RWPE2 (cell line): ENCODE measurements at places on chromosomes 16 and 17.

DNA sequence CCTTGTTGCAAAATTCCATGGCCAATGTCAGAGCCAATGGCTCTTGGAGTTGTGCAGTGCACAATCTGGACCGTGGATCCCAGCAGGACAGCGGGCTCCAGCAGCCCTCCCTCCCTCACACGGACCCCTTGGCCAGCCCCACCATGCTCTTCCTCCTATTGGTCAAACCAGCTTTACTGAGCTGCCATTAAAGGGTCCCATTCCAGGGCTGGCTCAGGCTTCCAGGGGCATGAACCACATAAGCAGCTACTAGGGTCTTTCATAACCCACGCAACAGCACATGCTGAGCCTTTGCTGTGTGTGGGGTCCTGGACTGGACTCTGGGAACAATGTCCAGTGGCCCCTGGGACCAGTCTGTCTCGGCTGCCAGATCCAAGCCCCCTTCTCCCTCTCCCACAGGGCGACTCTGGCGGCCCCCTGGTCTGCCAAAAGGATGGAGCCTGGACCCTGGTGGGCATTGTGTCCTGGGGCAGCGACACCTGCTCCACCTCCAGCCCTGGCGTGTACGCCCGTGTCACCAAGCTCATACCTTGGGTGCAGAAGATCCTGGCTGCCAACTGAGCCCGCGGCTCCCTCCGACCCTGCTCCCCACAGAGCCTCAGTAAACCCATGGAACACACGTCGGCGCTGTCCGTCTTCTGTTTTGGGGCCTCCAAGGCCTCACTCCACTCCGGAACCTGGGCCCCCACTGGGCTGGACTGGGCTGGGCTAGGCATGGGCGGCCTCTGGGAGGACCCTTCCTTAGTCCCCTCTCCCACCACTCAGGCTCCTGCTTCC lies 5.7 kb downstream of the CTRB1 start:
- no peak overlapping the region for H3K27ac ChIP-seq
- H3K4me3 ChIP-seq = no peak overlapping the region
- peaks cover 14% of the 10 kb centered on the region for H3K36me3 ChIP-seq
- no peaks in the 10 kb centered on the region for H3K27me3 ChIP-seq
- peak; percentile 62 for DNase-seq

DNA sequence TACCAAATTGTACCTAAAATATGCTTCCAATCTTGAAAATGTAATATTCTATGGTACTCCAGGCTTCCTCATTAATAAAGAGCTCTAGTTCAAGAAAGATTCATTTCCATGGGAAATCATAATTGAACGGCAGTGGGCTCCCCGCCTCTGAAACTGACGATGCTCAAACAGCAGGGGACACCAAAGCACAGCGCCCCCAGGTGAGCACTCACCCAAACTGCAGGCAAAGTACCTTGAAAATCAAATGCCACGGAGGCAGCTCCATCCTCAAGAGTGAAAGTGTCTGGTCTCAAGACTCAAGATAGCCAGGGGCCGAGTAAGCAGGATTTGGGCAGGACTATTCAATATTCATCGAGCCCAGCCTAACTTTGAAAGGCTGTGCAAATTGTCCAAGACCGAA lies 217.4 kb upstream of the TNRC6C start:
- no peaks in the 10 kb centered on the region for H3K4me1 ChIP-seq
- H3K4me3 ChIP-seq = no peak overlapping the region
- DNase-seq = peak; percentile 29

GRCh38 chr17:14866266-14866665 lies 398.9 kb downstream of the PMP22 start:
- no peaks in the 10 kb centered on the region for H3K4me1 ChIP-seq
- no peak overlapping the region for H3K27ac ChIP-seq
- H3K4me3 ChIP-seq = no peak overlapping the region
- no peaks in the 10 kb centered on the region for H3K27me3 ChIP-seq
- H3K36me3 ChIP-seq = no peaks in the 10 kb centered on the region

DNA sequence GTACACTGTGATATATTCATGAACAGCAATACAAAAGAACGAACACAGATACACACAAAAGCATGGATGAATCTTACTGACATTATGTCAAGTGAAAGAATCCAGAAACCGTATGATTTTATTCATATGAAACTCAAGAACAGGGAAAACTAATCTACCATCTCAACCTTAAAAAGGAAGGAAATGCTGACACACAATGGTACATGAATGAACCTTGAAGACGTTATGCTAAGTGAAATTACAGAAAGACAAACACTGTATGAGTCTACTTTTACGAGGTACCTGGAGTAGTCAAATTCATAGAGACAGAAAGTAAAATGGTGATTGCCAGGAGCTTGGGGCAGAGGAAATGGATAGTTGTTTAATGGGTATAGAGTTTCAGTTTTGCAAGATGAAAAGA lies 8.7 kb upstream of the PRKCB start:
- no peaks in the 10 kb centered on the region for H3K27me3 ChIP-seq
- H3K4me3 ChIP-seq = no peak overlapping the region
- H3K27ac ChIP-seq = no peak overlapping the region
- H3K36me3 ChIP-seq = no peaks in the 10 kb centered on the region

- no peaks in the 10 kb centered on the region for H3K27me3 ChIP-seq
- H3K27ac ChIP-seq = no peak overlapping the region
- H3K4me3 ChIP-seq = no peak overlapping the region
- no peaks in the 10 kb centered on the region for H3K4me1 ChIP-seq
Measured at GRCh38 chr16:66342294-66342900, 24.1 kb upstream of the CDH5 start.

DNA sequence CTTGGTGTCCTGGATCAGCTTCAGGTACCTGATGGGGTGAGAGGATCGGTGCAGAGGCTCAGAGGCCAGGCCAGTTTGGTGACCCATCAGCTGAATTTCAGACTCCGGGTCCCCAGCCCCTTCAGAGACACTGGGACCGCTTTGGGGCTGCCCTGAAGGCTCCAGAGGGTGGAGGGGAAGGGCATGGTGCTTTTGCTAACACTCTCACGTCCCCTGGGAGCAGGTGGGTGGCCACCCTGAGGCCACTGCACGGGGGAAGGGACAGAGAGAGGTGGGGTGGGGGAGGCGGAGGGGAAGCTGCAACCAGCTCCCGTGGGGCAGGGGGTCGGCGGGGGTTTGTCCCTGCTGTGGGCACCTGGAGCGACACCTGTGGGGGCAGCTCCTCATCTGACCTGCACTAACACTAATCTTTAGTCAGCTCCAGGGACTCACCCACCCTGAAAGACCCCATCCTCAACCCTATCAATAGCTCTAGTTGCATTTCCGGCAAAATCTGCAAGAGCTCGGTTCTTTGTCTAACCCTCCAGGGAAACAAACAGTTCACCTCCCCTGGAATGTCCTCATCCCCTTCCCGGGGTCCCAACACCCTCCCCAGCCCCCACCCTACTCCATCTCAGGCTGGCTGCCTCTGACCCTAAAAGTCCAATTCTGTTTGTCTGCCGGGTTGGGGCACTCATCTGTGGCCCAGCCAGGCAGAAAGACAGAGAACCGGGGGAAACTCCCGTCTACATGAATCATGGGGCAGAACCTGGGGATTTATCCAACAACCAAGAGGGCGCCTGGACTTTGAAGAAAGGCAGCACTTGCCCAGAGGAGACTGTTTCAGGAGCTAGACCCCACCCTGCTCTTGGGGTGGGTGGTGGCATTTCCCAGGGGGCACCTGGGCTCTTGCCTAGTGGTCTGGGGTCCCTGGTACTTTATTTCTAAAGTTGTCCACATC lies 91.9 kb upstream of the CBX4 start:
- no peak for DNase-seq
- H3K27me3 ChIP-seq = peaks cover 39% of the 10 kb centered on the region
- no peaks in the 10 kb centered on the region for H3K36me3 ChIP-seq
- H3K4me3 ChIP-seq = no peak overlapping the region
- peaks cover 5% of the 10 kb centered on the region for H3K4me1 ChIP-seq

GRCh38 chr17:64621772-64622171 lies 40.3 kb downstream of the SMURF2 start:
- no peak overlapping the region for H3K4me3 ChIP-seq
- no peaks in the 10 kb centered on the region for H3K27me3 ChIP-seq
- peaks cover 18% of the 10 kb centered on the region for H3K36me3 ChIP-seq
- no peak for DNase-seq

- H3K27ac ChIP-seq = no peak overlapping the region
- H3K27me3 ChIP-seq = no peaks in the 10 kb centered on the region
- DNase-seq = peak; percentile 72
- no peak overlapping the region for H3K4me3 ChIP-seq
- no peaks in the 10 kb centered on the region for H3K36me3 ChIP-seq
- peaks cover 9% of the 10 kb centered on the region for H3K4me1 ChIP-seq
Measured at GRCh38 chr17:7296189-7296861, 1.9 kb upstream of the YBX2 start.

DNA sequence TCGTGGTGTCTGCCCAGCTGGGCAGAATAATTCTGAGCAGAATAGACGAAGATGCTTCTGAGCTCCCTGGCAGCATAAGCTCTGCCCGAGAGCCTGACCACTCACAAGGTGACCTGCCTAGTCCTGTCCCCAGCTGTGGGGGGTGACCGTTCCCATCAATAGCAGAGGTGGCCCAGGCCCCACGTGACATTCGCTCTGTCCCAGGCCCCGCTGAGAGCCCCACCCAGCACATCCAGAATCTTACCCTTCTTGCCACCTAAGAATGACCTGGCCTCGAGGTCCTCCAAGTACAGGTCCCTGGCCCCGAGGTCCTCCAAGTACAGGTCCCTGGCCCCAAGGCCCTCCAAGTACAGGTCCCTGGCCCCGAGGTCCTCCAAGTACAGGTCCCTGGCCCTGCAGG lies 695 bp upstream of the TMEM204 start:
- H3K36me3 ChIP-seq = no peaks in the 10 kb centered on the region
- peaks cover 6% of the 10 kb centered on the region for H3K4me1 ChIP-seq
- H3K4me3 ChIP-seq = no peak overlapping the region

DNA sequence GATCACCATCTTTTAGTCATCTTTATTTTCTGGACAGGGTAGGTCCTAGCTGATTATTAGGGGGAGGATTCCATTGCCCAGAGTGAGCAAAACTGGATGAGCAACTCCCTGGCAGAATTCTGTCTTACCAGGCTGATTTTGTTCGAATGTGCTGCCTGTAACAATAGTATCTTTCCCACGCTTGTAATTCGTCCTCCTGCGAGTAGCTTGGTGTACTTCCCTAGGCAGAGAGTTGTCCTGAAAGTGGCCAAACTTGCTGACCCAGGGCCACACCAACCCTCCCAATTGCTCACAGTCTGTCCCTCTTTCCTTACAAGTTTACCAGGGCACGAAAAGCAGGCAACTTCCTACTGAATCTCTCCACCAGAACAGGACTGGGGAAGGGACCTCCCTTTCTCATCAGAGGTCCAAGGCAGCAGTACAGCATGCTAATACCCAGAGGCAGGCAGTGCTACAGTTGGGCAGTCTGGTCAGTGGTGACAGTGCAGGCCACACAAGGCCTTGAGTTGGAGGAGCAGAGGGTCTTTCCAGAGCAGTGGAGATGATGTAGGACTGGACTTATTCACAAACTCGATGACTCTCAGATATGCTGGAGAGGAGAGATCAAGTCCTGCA lies 67.8 kb upstream of the NLK start:
- H3K27me3 ChIP-seq = no peaks in the 10 kb centered on the region
- H3K4me1 ChIP-seq = peaks cover 19% of the 10 kb centered on the region
- no peak overlapping the region for H3K4me3 ChIP-seq
- H3K27ac ChIP-seq = peak overlapping the region; percentile 50
- DNase-seq = no peak
- no peaks in the 10 kb centered on the region for H3K36me3 ChIP-seq

DNA sequence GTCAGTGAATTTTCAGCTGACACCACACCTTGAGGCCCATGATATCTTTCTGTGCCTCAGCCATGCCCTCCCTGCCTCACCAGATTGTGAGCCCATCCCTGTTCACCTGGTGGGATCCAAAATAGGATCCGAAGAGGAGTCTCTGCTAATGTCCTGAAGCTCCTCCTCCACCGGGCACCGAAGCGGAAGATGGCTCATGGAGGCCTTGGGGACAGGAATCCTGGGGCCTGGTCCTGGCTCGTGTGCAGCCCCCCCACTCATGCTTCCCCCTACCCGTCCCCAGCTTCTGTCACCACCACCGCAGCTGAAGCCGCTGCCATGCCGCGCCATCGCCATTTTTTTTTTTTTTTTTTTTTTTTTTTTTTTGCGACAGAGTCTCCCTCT lies 1683.4 kb downstream of the TP53TG3F start:
- H3K4me3 ChIP-seq = no peak overlapping the region
- no peak for DNase-seq
- no peaks in the 10 kb centered on the region for H3K36me3 ChIP-seq
- no peaks in the 10 kb centered on the region for H3K27me3 ChIP-seq
- no peaks in the 10 kb centered on the region for H3K4me1 ChIP-seq

DNA sequence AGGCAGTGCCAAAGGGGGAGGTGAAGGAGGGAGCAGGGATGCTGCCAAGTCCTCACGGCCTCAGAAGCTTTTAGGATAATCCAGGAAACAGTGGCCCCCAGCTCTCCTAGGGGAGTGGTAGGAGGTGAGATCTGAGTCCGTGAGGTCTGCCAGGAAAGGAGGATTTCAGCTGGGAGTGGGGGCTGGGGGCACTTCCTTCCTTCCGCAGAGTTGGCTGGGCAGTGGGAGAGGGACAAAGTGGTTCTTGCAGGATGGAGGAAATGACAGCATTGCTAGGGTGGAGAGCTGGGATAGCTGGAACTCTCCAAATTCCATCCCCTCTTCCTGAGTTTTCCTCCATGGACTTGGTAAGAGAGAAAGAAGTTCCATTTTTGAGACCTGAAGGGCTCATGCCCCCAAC lies 4.8 kb upstream of the SP6 start:
- no peak for DNase-seq
- H3K27me3 ChIP-seq = no peaks in the 10 kb centered on the region
- H3K4me3 ChIP-seq = no peak overlapping the region
- no peaks in the 10 kb centered on the region for H3K36me3 ChIP-seq
